D721Med (cell line): ENCODE measurements at places on chromosomes 12 and 14.

DNA sequence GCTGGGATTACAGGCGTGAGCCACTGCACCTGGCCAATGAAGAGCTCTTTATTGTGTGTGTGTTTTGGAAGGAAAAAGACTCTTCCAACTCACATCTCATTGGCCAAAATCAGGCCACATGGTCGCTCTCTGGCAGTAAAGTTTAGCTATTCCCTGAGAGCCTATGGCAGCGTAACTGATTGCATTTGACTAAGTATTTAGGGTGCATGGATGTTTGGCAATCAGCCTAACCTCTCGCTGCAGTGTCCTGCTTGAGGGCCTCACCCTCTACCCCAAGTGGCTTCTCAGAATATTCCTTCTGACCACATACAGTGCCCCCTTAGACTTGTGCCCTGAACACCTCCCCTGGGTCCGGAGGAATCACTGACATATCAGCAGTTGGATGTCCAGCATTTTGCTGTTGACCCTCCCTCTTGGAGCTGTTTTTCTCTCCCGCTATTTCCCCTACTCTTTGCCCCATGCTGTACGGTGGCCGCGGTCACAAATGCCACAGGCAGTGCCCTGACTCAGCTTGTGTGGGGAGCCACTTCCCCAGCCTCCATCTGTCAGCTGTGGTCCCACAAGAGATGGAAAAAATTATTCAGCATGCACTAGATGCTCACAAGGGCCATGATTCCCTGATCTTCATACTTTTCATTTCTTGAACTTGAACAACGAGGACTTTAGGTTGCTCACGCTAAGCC lies 9.5 kb downstream of the PHETA1 start:
- DNase-seq: no peak

GRCh38 chr14:104549536-104550339 lies 29.8 kb upstream of the C14orf180 start:
- DNase-seq: peak; percentile 14

DNA sequence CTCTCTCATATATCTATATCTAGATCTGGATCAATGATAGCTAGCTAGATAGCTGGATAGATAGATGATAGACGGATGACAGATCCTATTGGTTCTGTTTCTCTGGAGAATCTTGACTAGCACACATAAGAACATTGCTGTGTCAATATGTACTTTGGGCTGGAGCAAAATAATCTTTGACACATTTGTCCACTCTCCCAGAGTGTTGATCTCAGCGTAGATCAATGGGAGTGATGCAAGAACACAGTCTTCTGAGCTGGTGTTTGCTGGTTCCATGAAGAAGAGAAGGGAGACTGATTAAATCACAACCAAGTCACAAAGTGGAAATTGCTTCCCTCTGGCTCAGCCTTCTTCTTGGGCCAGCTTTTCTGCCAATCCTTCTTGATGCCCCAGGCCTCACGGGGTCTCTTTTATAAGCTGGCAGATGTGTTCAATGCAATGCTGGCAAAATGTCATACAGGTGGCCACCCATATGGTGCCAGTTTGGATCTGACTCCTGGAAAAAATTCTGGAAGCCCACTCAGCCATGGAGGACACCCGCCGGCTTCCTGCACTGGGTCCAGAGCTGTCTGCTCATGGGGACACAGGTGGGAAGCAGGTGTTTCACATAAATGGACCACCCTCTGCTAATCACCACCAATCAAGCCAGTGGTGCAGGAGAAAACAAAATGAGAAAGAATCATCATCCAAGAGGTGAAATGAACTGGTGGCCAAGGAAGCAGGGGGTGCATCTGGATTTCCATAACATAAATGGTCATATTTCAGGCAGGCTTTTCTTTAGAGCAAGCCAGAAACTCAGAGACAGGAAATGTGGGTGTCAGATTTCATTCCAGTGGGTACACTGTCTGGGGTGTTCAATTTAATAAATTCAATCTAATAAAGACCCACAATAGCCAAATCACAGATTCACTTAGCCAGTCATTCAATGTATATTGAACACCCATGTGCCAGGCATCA lies 310.3 kb downstream of the DPF3 start:
- DNase-seq: no peak

DNA sequence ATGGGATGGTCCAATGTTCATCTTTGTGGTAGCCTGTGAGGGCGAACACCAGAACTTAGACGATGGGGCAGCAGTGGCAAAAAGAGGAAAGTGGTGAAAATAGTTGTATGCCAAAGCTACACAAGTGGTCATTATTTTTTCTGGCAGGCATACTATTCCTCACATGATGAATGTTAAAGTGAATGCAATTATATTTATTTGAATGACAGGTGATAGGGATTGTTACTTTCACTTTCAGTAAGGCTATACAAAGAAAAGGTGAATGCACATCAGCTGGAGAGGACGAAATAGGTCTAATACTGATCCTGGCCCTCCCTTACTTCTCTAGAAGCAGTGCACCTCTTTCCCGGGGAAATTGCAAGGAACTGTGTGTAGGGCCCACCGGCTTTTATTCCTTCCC lies 470.1 kb downstream of the TMTC2 start:
- DNase-seq: no peak

DNA sequence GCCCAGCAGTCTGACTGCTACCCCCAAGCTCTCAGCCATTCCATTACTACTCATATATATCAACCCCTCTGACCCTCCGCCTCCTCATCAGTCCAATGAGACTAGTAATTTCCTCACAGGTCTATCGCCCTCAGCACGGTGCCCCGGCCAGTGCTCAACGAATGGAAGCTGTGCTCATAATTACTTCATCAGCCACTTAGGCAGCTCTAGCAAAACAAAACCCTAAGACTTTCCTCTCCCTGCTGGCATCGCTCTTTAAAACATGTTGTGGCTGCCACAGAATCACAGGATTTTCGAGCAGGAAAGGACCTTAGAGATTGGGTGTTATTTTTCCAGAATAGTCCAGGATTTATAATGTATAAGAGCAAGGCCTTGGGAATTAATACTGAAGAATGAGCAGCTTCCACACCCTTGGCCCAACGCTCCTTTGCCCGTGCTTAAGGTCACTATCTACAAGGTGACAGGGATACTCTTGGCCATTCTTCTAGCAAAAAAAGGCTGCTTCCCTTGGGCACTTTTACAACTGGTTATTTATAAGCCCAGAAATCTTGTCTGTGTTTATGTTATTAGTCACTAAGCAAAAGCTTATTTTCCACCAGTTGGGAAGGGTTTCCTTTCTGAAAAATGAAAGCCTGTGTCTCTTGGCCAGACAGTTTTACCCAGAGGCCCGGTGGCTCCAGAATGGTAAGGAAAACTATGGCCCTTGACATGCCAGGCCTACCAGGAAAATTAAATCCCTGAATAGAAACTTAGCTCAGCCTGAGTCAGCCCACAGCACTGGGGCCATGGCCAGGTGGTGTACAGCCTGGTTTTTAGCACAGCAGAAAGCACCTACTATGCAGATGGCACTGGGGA lies 47.9 kb downstream of the NUAK1 start:
- DNase-seq: no peak

DNA sequence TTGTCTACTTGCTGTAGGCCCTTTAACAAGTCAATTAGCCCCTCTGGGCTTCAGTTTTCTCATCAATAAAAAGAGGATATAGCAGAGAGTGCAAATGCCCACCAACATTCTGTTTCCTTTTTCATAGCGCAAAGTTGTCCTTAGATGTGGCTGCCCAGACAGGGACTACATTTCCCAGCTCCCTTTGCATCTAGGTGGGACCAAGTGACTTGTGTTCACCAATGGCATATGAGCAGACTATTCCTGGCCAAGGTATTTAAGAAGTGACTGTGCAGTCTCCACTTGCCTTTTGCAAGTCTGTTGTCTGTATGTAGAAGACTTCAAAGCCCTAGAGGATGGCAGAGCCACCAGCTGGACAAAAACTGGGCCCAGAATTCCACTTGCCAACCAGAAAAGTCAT lies 59.7 kb downstream of the DAO start:
- no peak for DNase-seq

GRCh38 chr12:12916135-12916944 lies 25.0 kb downstream of the GPRC5A start:
- peak; percentile 61 for DNase-seq

GRCh38 chr14:51597261-51598001 lies 54.3 kb upstream of the FRMD6 start:
- no peak for DNase-seq

DNA sequence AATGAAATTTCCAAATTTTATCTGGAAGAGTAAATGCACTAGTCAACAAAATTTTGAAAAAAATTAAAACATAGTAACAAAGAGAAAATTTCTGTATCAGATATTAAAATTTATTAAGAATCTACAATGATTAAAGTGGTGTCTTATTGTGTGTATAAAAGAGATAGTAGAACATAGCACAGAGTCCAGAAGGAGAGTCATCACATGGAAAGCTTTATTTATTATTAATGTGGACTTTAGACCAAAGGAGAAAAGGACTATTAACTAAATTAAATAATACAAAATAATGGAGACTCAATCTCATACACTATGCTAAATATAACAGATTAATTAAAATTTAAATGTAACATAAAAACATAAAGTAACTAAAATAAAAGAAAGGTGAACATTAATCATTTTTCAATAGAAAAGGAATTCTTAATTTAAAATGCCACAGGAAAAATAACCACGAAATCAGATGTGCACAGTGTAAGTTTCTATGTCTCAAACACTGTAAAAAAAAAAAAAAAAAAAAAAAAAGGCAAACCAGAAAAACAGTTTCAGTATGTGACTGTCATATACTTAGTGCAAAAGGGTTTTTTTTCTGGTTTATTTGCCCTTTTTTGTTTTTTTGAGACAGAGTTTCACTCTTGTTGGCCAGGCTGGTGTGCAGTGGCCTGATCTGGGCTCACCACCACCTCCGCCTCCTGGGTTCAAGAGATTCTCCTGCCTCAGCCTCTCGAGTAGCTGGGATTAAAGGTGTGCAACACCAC lies 95.4 kb downstream of the MYF5 start:
- no peak for DNase-seq

DNA sequence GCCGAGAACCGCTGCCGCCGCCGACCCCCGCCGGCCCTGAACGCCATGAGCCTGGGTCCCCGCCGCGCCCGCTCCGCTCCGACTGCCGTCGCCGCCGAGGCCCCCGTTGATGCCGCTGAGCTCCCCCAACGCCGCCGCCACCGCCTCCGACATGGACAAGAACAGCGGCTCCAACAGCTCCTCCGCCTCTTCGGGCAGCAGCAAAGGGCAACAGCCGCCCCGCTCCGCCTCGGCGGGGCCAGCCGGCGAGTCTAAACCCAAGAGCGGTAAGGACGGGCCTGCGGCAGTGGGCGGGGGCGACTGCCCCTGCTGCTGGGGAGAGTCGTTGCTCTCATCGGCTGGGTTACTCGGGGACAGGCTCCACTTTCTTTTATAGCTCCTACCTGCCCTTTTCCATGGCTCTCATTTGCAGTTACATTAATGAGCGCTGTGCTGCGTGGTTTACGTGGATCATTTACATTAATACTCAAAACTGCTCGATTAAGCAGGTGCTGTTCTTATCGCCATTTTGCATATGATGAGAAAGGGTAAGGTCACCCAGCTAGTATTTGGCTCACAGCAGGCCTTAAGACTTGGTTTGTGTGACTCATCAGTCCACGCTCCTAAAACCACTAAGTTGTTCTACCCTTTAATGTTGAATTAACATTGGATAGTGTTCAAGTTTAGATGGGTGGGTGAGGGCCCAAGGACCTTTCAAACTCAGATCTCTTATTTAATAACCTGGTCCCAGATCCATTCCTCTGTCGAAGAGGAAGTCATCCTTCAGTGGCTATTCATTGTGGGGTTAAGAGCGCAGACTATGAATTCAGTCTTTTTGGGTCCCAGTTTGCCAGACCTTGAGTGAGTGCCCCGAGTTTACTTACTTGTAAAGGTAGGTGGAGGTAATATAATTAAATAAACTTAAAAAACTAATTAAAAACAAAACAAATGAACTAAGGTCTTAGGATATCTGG lies 823 bp downstream of the RNF10 start:
- DNase-seq: no peak

- DNase-seq: no peak
Observed at GRCh38 chr14:64190974-64191502, 103.1 kb downstream of the ESR2 start.

DNA sequence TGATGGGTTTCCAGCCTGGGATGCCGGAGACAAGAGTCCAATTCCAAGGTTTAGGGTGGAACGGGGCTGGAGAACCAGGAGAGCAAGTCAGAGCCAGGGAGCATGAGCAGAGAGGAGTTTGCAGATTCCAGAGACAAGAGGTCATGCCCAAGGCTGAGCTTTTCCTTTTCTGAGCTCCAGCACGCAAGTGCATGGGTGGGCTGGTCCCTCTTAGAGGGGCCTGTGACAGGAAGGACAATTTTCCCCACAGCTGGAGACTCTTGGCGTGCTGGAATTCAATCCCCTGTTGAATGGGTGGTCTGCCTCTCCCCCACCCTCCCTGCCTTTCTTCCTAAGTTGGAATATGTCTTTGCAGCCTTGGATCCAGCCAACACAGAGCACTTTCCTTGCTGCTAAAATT lies 431.9 kb downstream of the BCL11B start:
- no peak for DNase-seq

DNA sequence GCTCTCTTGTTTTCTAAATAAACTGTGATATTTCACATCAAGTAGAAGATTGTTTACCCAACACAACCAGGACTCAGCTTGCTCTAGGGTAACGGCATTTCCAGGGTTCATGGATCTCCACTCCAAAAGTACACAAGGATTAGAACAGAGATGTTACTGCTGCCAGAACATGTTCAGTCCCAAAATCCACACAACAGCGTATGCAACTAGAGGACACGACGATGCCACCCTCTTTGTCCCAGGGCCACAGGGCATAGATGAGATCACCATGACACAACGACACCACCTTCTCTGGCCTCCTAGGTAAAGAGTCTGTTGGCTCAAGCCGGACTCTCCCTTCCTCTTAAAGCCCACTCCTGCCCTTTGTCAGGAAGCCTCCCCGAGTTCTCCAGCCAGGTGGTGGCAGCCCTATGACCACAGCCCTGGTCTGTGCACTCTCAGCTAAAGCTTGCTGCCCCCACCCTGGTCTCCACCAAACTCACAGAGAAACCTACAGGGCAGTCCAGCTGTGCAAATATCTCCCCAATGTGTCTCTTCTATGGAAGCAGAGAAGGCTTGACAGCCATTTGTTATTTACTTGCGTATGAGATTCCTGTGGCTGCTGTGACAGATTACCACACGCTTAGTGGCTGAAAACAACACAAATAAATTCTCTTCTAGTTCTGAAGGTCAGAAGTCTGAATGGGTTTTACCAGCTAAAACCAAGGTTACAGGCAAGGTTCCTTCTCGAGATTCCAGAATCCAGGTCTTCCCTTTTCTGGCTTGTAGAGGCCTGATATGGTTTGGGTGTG lies 10.3 kb downstream of the CLMN start:
- no peak for DNase-seq

DNA sequence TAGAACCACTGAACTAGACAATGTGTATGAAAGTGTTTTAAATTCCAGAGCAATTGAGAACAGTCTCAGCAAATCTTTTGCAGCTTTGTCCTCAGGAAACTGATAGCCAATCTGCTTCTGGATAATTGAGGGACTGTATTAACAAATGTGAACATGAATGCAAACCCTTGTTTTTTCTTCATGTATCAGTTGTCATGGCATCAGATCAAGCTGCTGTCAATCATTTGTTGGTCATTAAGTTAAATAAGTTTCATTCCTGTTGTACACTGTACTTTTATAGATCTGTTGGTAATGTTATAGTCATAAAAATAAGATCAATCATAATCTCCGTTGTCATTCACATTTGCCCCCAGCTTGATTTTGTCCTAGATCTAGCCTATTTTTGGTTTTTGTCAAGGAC lies 65.5 kb upstream of the RFX4 start:
- no peak for DNase-seq
